Activated CD4-positive, alpha-beta memory T cell treated with anti-CD3 and anti-CD28 coated beads for 36 hours (primary cell): ENCODE measurements at places on chromosomes 7 and 10.

DNA sequence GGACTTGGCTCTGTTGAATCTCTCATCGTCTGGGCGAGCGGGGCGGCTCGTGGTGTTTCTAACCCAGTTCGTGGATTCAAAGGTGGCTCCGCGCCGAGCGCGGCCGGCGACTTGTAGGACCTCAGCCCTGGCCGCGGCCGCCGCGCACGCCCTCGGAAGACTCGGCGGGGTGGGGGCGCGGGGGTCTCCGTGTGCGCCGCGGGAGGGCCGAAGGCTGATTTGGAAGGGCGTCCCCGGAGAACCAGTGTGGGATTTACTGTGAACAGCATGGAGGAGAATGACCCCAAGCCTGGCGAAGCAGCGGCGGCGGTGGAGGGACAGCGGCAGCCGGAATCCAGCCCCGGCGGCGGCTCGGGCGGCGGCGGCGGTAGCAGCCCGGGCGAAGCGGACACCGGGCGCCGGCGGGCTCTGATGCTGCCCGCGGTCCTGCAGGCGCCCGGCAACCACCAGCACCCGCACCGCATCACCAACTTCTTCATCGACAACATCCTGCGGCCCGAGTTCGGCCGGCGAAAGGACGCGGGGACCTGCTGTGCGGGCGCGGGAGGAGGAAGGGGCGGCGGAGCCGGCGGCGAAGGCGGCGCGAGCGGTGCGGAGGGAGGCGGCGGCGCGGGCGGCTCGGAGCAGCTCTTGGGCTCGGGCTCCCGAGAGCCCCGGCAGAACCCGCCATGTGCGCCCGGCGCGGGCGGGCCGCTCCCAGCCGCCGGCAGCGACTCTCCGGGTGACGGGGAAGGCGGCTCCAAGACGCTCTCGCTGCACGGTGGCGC lies at the start of gene EN2:
Gene EN2, plus strand, starts transcription at position 19 of the 767 bp plus-strand sequence. Its CDS starts 249 bp downstream, at position 268.
- H3K36me3 ChIP-seq, result no peaks in the 10 kb centered on the region
- H3K27ac ChIP-seq, result no peak within 1 kb of the TSS
- peaks cover 68% of the 10 kb centered on the region for H3K27me3 ChIP-seq

GRCh38 chr7:151243408-151244195 lies 4.9 kb downstream of the SMARCD3 start:
- peaks cover 25% of the 10 kb centered on the region for H3K27me3 ChIP-seq
- DNase-seq, result peak; percentile 45
- H3K4me3 ChIP-seq, result peak overlapping the region; percentile 38
- H3K4me1 ChIP-seq, result peaks cover 35% of the 10 kb centered on the region
- no peak overlapping the region for H3K27ac ChIP-seq

GRCh38 chr10:44242091-44242490 lies 142.8 kb downstream of the CXCL12 start:
- H3K27me3 ChIP-seq, result no peaks in the 10 kb centered on the region
- DNase-seq, result no peak
- H3K4me3 ChIP-seq, result no peak overlapping the region
- H3K36me3 ChIP-seq, result no peaks in the 10 kb centered on the region
- H3K4me1 ChIP-seq, result no peaks in the 10 kb centered on the region

DNA sequence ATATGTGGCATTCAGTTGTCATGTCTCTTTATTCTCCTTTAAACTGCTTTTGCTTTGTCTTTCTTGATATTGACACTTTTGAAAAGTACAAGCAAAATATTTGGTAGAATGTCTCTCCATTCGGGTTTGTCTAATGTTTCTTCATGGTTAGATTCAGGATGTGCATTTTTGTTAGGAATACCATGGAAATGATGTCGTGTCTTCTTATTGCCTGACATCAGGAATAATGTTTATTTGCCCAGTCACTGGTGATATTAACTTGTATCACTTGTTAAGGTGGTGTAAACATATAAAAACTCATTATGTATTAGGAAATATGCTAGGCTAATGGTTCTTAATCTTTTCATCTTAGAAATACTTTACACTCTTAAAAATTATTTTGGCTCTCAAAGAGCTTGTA lies 43.4 kb downstream of the CDK1 start:
- peaks cover 3% of the 10 kb centered on the region for H3K27me3 ChIP-seq
- H3K4me1 ChIP-seq, result peaks cover under 1% of the 10 kb centered on the region
- no peak overlapping the region for H3K27ac ChIP-seq
- H3K36me3 ChIP-seq, result no peaks in the 10 kb centered on the region

DNA sequence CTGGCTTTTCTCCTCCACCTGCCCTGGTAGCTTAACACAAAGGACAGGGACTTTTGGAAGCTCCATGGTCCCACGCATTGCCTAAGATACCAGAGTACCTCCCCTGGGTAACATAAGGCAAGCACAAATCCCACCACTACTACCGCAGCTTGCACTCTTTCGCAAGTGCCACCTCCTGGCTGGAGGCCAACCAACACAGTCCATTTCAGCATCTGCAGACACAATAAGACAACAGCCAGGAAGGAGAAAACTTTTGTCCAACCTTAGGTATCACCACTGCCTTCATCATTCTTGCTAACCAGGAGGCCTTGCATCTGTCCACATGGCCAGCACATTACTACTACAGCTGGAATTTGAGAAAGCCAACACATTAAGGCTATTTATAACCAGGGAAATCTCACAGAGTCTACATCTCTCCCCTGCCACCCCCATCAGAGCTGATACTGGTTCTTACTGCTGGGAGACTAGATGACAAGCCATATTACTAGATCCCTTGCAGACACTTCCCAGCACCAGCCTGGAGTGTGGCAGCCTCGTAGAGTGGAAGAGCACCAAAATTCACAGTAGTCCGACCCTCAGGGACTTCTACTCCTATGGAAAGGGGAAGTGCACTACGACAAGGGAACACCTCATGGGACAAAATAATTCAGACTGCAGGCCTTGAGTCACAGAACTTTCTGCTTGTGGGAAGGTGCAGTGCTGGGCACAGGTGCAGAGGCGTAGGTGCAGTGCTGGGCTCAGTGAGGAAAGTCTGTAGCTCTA lies 39.8 kb upstream of the CDK13 start:
- no peak overlapping the region for H3K4me3 ChIP-seq
- H3K27ac ChIP-seq, result no peak overlapping the region
- H3K4me1 ChIP-seq, result peaks cover 4% of the 10 kb centered on the region
- no peak for DNase-seq
- H3K36me3 ChIP-seq, result peaks cover 3% of the 10 kb centered on the region
